NCI-H446 (cell line): ENCODE measurements at places on chromosomes 12 and 14.

- no peak for DNase-seq
Measured at GRCh38 chr14:23561873-23562821, 5.4 kb downstream of the AP1G2 start.

- no peak for DNase-seq
Measured at GRCh38 chr12:47778881-47779280, 5.8 kb downstream of the SLC48A1 start.

DNA sequence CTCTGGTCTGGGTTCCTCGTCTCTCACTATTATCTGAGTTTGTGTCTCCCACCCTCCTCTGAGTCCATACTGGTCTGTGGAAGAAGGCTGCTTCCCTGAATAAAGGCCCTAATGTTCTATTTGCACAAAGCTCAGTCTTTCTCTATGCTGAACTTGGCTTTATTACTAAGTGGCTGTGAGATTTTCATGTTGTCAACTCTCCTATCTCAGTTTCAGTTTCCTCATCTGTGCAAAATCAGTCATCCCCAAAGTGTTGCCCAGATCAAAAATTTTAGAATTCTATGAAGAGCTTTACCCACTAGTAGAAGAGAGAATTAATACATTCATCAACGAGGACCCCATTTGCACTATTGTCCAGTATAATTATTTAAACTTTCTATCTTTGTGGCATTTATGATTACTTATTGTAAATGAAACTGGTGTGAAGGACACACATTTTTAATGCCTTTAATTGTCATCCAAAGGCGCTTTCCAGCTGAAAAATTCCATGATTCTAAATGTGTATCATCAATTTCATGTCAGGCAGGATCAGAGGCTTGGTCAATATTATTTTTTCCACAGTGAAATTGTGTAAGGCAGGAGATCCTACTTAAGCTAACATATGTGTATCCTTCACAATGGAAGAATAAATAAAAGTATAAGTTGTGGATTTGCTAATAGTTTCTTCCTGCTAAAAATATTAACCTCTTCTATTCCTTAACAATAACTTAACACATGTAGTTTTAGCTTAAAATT is 79.1 kb upstream of the EEA1 start:
- no peak for DNase-seq

GRCh38 chr12:124491856-124492420 is 75.5 kb downstream of the NCOR2 start:
- DNase-seq: no peak

- DNase-seq: no peak
Measured at GRCh38 chr12:6370576-6370935, 4.8 kb downstream of the SCNN1A start.

DNA sequence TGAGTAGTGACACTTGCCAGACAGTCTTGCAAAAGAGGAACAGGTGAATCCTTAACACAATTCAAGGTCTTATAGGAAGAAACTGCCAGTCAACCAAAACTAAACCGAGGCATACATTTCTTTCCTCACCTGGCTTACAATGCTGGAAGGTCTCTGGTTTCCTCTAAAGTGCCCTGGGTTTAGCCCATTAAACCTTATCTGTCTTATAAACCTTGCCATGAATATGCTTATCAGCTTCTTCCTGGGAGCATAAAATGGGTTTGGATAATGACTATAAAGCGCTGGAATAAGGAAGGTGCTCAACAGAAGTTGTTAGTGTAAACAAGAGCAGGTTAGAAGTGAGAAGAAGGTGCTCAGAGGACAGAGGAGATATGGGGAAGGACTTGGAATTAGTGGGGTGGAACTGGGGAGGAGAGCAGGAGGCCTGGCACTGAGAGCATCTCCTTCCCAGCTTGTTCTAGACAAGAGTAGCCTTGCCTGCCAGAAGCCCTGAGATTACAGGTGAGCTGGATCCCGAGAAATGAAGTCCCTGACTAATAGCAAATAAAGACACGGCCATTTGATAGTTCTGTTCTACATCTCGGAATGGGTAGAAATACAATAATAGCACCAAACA is 14.1 kb upstream of the GPRC5A start:
- DNase-seq: no peak

DNA sequence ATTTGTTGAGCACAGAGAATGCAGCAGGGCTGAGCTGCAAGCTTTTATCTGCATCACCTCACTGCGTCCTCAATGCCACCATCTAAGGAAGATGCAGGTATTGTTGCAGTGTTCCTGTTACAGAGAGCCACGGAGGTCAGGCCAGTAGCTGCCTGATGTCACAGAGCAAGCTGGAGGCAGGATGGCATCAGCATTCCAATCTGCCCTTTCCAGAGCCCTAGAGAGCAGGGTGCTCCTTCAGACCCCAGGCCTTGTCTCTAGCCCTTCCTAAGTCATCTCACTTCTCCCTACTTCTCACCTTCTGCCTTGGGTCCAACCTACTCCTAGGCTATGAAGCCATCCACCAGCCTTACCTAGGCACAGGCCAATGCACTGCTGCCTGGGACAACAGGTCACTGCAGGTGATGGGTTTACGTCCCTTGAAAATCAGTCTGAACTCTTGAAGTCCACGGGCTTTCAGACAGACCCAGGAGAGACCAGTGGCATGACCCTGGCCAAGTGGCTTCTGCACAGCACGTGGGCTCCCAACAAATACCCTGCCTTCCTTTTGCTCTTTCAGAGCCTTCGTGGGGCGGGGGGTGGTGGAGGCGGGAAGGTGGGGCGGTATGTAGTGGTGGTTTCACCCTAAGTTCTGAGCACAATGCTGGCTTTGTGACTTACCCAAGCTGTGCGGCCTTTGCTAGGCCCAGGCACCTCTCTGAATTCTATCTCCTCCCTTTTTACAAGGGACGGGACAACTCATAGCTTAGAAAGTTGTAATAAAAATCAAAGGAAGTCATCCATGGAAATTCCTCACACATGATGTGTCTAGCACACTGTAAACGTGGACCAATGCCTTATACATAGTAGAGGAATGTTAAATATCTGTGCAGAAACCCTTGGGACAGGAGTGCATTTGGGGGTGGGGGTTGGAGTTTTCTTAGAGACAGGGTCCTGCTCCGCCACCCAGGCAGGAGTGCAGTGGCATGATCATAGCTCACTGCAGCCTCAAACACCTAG is 136.0 kb downstream of the KSR2 start:
- no peak for DNase-seq

DNA sequence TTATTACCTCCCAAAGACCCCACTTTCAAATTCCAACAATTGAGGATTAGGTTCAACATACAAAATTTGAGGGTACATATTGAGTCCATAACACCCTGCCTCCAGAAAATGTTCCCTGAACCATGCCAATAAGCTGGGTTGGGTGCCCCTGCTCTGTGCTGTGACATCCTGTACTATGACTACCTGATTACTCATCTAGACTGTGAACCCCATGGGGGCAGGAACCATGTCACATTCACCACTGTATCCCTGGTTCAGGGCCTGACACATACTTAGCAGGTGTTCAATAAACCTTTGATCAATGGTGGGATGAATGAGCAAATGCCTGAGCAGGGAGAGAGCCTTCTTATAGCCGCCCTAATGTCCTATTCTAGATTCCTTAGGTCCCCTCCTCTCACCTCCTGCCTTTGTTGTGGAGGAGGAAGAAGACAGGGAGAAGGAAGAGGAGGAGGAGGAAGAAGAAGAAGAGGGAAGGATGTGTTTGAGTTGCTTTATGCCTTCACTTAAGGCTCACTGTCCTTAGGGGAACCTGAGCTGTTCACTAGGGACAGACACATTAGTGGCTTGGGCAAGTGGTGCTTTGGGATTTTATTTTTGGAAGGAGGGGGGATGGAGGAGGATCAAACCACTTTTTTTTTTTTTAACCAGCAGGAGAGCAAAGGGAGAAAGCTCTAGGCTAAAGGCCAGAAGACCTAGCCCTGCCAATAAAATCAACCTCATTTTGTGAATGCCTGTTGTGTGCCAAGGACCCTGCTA is 21.3 kb downstream of the GPR68 start:
- DNase-seq: peak; percentile 85

GRCh38 chr14:70955543-70956480 is 48.6 kb downstream of the PCNX1 start:
- peak; percentile 24 for DNase-seq

GRCh38 chr12:69833696-69834095 is 8.7 kb downstream of the MYRFL start:
- DNase-seq: no peak

DNA sequence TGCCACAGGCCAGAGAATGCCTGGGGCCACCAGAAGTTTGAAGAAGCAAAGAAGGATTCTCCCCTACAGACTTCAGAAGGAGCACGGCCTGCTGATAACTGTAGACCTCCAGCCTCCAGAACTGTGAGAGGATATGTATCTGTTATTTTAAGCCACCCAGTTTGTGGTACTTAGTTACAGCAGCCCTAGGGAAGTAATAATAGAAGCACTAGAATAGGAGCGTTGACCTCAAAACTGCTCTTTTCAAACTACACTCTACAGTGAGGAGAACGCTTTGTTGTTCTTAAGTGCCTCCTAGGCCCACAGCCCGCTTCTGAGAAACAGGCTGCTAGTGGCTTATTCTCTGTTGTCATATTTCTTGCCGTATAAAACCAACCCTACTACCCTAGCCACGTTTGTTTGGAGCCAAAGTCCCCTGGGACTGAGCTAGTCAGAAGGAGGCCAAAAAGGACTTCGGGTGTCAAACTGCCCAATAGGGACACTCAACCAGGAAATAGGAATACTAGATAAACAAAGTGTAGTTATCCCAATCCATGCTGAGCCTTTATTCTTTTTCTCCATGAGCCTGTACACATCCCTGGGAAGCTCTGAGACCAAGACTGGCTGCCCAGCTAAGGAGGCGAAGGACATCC is 38.5 kb upstream of the FRS2 start:
- DNase-seq: no peak

GRCh38 chr14:75453817-75454434 is 26.1 kb downstream of the JDP2 start:
- DNase-seq: no peak

DNA sequence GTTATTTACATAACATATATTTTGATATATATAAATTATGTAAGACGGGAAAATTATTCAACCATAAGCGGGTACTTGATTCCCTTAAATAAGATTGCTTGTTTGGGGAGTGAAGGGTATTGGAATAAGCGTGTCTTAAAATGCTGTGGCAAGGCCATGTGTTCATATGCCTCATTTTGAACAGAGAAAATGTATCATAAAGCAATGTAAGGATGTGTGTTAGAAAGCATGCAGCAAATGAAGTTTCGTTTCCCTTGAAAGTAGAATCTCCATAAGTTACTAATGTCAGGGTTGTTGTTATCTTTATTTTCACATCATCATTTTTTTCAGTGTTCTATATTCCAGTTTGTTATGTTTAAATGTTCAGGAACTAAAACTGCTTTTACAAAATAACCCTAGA is 465.6 kb downstream of the FOXG1 start:
- peak; percentile 64 for DNase-seq

DNA sequence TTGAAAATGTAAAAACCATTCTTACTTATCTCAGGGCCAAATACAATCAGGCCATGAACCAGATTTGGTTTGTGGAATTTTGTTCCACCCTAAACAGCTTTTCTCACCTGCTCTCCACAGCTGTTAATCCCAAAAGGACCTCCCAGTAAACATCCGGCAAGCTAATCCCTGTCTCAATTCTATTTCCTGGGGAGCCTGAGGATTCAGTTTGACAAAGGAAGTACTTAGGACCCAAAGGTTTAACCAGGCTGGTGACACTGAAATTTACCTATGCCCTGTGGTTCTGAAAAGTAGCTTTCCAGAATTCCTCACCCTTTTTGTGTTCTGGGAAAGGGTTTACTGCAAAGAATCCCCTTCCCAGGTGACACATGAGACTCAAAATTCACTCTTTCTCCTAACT is 15.0 kb downstream of the CAPZA3 start:
- no peak for DNase-seq

- DNase-seq: no peak
Measured at GRCh38 chr14:26522967-26523366, 74.9 kb downstream of the NOVA1 start.

- no peak for DNase-seq
Measured at GRCh38 chr14:63662776-63663175, 21.1 kb upstream of the WDR89 start.

GRCh38 chr14:102784892-102785594 is 7.8 kb downstream of the TRAF3 start:
- DNase-seq: no peak
